T-helper 2 cell (primary cell): ENCODE measurements at places on chromosomes 1 and 21.
A peak's percentile ranks its signal among the peaks of the same experiment; 100 is the strongest.

- DNase-seq, result no peak
Measured at GRCh38 chr1:115433483-115433882, 95.4 kb upstream of the NGF start.

DNA sequence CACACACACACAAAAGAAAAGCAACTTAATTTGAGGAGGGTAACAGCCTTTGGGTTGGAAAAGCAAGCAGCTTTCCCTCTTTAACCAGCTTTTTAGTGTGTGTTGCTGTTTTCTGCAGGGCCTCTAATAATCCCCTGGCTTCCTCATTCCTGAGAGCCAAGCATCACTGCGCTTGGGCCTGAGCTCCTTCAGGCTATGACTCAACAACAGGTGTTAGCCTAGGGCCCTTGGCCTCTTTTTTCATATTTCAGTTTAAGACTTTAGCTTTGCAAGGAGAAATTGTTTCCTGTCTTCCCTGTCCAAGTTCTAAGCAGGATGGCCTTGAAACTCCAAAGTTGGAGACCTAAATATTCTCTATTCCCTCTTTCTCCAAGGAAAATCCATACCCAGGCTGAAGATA lies 26.2 kb upstream of the SNX27 start:
- DNase-seq, result no peak

DNA sequence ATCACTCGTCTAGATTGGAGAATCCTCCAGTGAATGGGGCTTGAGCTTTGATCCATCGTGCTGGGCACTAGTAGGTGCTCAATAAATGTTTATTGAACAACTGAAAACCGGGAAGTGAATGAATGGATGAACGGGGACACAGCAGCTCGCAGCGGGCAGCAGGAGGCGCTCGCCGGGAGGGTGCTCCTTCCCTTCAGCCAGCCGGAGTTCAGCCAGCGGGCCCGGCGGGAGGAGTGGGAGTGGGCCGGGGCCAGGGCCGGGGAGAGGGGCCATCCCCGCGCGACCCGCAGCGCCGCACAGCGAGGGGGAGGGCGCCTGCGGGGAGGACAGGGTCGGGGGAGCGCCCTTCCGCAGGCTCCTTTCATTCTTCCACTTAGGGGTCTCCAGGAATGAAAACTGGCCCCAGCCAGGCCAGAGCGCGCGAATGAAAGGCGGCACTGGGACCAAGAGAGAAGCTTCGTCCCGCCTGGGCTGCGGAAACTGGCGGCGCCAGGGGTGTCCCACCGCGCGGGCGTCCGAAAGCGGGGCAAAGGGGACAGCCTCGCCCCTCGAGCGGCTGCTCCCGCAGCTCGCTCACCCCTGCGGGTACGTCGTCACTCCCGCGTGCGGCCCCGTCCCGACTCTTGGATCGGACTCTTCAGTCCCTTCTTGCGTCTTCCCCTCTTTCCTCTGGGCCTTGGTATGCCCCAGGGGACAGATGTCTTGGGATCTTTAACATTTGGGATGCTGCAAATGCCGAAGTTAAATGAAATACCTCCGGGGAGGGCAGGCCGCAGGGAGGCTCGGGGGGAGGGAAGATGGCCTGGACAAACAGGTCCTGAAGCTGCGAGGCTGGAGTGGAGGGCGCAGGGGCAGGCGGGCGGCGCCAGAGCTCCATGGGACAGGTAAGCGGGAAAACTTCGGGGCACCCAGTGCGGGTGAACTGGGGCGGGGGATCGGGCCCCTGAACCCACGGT lies 3.6 kb upstream of the INAVA start:
- DNase-seq, result no peak

GRCh38 chr1:212428496-212428895 lies 4.2 kb upstream of the NENF start:
- no peak for DNase-seq

DNA sequence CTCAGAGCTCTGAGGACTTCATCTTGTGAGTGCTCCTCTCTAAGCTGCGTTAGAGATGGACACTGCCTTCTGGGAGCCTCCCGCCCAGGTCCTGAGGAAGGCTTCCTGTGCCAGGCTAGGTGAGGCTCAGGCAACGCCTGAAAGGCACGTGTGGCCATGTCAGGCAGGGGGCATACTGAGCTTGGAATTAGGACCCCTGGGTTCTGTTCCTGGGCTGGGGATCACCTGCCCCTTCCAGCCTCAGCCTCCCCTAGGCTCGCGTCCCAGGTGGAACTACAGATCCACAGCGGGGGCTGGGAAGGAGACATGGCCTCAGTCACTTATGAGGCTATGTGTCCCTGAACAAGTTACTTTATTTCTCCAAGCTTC lies 10.0 kb upstream of the ASCL5 start:
- no peak for DNase-seq

- DNase-seq, result peak; percentile 57
Measured at GRCh38 chr1:221715321-221716169, 26.3 kb downstream of the DUSP10 start.

DNA sequence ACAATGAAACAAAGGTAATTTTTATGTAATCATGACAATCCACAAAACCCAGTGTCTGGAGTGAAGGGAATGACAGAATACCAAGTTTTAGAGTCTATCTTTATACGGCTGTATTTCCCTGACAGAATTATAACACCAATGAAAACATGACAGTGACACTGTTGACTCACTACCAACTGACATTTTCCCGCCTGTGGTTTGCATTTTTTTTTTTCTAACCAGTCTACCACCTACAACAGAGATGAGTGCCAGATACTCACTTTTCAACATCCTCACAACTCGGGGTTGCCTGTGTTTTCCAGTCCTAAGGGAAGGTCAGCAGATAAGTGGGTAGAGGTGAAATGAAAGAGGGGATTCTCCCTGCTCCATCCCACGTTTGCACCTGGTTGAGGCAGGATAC lies 118.9 kb downstream of the KCNJ6 start:
- DNase-seq, result no peak

DNA sequence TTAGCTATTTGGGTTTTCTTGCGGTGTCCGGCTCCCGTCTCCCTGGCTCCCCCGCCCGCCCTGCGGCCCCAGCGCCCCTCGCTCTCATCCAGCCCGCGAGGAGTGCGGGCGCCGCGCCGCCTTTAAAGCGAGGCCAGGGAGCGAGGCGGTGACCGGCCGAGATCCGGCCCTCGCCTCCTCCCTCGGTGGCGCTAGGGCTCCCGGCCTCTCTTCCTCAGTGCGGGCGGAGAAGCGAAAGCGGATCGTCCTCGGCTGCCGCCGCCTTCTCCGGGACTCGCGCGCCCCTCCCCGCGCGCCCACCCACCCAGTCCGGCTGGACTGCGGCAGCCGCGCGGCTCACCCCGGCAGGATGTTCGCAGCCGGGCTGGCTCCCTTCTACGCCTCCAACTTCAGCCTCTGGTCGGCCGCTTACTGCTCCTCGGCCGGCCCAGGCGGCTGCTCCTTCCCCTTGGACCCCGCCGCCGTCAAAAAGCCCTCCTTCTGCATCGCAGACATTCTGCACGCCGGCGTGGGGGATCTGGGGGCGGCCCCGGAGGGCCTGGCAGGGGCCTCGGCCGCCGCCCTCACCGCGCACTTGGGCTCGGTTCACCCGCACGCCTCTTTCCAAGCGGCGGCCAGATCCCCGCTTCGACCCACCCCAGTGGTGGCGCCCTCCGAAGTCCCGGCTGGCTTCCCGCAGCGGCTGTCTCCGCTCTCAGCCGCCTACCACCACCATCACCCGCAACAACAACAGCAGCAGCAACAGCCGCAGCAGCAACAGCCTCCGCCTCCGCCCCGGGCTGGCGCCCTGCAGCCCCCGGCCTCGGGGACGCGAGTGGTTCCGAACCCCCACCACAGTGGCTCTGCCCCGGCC lies 492 bp downstream of the HLX start:
- DNase-seq, result peak; percentile 25

GRCh38 chr1:35577071-35577998 lies 4.2 kb downstream of the TFAP2E start:
- peak; percentile 91 for DNase-seq
